Activated CD4-positive, alpha-beta T cell treated with anti-CD3 and anti-CD28 coated beads, Interleukin-2, amount 10 ng/mL, durations not matched to agents 24 days and 14 days (primary cell): ENCODE measurements at places on chromosomes 16 and 17. TPM values are rescaled to one million over a fixed set of nuclear protein-coding genes. Genes with fewer than 3 reads are reported as not detected.

- H3K4me3 ChIP-seq: no peak within 1 kb of the TSS
- H3K27me3 ChIP-seq: peaks cover 10% of the 10 kb centered on the region
- no peak within 1 kb of the TSS for H3K27ac ChIP-seq
- no peaks in the 10 kb centered on the region for H3K36me3 ChIP-seq
- H3K4me1 ChIP-seq: no peaks in the 10 kb centered on the region
Observed at GRCh38 chr17:11598274-11599221, at the start of gene DNAH9. DNAH9 (plus strand) TSS chr17:11598470; CDS start chr17:11598499, 29 bp downstream.

- H3K4me3 ChIP-seq: peak overlapping the region; percentile 23
- no peaks in the 10 kb centered on the region for H3K27me3 ChIP-seq
Observed at GRCh38 chr16:84730406-84731106, 30.8 kb downstream of the USP10 start.

The GJD3 gene
- 0.23 and 0.38 TPM in 2 replicates for total RNA-seq

DNA sequence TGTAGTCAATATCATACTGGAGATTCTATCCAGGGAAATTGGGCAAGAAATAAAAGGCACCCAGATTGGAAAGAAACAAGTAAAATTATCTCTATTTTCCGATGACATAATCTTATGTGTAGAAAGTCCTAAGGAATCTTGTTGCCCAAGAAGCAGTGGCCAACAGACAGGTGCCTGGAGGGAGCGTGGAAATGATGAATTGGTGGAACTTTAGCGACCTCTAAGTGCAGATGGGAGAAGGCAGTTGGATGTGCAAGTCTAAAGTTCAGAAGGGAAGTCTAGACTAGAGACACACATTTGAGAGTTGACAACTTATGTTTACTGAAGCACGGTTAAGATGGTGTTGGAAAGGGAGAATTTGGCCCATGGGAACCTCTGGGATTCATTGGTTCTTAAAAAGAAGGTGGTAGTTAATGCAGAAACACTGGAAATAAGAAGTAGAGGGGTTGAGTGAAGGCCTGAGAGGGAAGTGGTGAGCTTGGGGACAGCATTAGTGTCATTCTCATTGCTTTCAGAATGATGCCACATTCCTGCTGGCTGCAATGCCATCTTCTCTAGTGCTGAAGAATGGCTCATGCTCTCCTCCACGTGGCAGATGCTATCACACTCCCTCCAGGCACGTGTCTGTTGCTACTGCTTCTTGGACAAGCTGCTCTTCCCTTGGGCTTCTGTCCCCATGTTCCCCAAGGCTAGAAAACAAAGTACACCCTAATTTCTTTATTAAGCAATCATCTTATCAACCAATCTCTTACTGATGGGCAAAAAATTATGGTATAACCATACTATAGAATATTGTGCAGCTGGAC is 24.0 kb downstream of the TAT start:
- DNase-seq: no peak
- H3K4me3 ChIP-seq: no peak overlapping the region
- H3K27me3 ChIP-seq: peaks cover 15% of the 10 kb centered on the region

The MPP2 gene
- total RNA-seq: 0.83 and 1.3 TPM in 2 replicates

GRCh38 chr17:67025216-67025792 is 19.1 kb upstream of the CACNG1 start:
- H3K27me3 ChIP-seq: no peaks in the 10 kb centered on the region
- DNase-seq: no peak

DNA sequence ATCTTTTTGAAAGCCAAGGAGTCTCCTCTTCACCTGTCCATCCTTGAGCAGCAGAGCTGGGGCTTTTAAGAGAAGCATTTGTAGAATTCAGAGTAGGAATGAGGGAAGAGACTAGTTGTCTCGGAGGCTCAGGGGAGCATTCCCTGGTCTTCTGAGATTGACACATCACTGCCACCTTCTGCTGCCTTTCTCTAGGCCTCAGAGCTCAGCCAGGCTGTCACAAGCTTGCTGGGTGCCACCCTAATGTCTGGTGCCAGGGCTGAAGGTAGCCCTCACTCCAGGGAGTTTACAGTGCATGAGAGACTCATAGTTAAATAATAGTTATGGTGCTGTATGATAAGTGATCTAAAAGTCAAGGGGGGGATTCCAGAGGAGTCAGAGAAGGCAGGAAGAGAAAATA is 39.7 kb downstream of the B9D1 start:
- H3K36me3 ChIP-seq: no peaks in the 10 kb centered on the region
- no peak overlapping the region for H3K27ac ChIP-seq
- no peaks in the 10 kb centered on the region for H3K4me1 ChIP-seq

GRCh38 chr17:1188812-1189504 is 9.2 kb upstream of the ABR start:
- H3K4me3 ChIP-seq: no peak overlapping the region
- no peak for DNase-seq
- H3K27me3 ChIP-seq: peaks cover 9% of the 10 kb centered on the region
- H3K4me1 ChIP-seq: peaks cover 2% of the 10 kb centered on the region
- H3K36me3 ChIP-seq: no peaks in the 10 kb centered on the region
- H3K27ac ChIP-seq: no peak overlapping the region

DNA sequence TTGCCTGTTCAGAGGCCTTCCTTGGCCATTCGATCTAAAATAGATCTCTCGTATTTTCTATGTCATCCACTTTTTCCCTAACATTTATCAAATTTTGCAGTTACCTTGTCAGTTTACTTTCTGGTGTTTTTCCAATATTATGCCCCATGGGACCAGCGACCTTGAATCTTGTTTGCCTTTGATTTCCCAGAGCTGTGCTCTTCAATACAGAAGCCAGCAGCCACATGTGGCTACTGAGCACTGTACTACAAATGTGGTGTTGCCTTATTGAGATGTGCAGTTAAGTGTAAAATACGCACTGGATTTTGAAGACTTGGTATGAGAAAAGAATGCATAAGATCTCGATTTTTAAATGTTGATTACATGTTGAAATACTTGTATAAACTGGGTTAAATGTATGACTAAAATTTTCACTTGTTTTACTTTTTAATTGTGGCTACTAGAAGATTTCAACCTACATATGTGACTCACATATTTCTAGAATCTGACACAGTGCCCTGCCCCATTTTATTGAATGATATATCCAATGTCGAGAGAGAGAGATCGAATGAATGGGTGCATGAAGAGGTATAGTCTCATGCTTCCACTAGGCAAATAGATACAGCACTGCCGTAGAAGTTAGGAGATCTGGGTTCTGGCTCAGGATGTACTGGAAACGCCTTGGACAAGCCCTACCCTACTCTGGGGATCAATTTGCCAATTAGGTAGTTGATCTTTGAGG is 824 bp upstream of the PSME3 start:
- no peak for DNase-seq
- H3K27ac ChIP-seq: peak overlapping the region; percentile 99
- peak overlapping the region; percentile 98 for H3K4me3 ChIP-seq
- H3K27me3 ChIP-seq: peaks cover 13% of the 10 kb centered on the region

DNA sequence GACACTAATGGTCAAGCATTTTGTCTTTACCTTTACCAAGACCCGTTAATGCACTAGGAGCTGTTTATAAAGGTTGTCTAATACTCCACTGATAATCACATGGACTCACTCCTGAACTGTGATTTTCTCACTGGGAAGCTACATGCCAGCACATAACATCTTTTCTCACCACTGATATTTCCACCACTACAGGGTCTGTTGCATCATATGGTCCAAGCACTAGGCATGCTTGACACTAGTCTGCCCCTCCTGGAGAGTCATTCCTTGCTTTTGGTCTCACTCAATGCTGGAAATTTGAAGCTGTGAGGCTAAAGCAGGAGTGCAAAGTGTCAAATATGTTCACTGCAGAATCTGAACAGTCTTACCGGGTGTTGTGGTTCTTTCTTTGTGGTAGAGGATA is 1576.8 kb downstream of the CDH8 start:
- no peak overlapping the region for H3K4me3 ChIP-seq
- H3K36me3 ChIP-seq: no peaks in the 10 kb centered on the region
- H3K4me1 ChIP-seq: no peaks in the 10 kb centered on the region
- H3K27ac ChIP-seq: no peak overlapping the region
- no peaks in the 10 kb centered on the region for H3K27me3 ChIP-seq

DNA sequence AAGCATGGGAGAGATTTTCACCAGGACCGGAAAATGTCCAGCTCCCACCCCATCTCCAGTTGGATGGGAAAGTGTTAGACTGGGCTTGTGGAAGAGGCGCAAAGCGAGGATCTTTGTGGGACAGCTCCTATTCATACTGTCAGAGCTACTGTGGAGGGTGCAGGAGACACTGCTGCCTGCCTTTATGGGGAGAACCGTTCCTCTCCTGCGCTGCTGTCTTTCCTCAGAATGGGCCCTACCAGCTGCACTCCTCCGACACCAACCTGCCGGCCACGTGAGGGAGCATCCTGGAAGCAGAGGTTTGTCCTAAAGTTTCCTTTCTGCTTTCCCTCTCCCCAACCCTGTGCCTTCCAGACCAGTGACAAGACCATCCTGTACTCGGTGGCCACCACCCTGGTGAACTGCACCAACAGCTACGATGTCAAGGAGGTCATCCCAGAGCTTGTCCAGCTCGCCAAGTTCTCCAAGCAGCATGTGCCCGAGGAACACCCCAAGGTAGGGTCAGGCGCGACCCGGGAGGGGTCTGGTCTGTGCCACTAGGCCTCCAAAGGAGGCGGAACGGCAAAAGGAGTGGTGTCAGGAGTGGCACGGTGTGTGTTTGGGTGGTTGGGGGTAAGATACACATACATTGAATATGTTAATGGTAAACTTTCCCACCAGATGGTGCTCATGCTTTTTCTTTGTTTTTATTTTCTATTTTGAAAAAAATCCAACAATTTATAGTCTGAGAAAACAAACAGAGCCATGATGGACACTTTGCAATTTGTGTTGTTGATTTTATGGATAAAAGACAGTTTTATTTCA is 23.0 kb downstream of the SLC35G3 start:
- peak overlapping the region; percentile 19 for H3K4me3 ChIP-seq
- no peaks in the 10 kb centered on the region for H3K27me3 ChIP-seq
- peak; percentile 78 for DNase-seq
- no peaks in the 10 kb centered on the region for H3K36me3 ChIP-seq
- peaks cover 27% of the 10 kb centered on the region for H3K4me1 ChIP-seq

DNA sequence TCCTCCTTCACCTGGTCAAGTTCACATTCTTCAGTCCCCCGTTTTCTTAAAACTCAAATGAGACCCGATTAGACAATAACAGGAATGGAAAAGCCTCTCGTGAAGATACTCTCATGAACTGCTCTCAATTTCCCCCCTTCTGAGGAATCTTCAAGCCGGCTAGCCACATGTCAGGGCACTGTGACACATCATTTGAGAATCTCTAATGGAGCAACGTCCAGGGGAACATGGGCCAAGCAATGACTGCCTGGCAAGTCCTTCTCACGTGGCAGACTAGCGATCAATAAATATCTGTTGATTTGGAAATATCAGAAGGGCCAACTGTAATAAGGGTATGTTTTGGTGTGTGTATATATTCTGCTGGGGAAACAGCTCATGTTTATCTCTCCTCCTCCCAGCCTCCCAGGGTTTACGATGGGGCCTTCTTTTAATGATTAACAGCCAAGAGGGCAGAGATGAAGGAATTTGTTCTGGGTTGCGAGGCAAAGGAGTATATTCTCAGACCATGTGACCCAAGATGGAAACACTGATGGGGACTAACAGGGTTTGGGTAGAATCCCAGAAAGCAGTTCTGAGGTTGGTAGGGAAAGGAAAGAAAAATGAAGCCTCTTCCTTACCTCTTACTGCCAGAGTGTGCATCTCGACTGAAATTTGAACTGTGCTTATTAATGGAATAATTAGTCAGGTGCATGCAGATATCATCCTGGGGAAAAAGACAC is 21.4 kb downstream of the TTLL6 start:
- no peak overlapping the region for H3K27ac ChIP-seq
- no peaks in the 10 kb centered on the region for H3K36me3 ChIP-seq
- DNase-seq: no peak
- H3K4me3 ChIP-seq: no peak overlapping the region

GRCh38 chr16:70726892-70727361 is 41.1 kb upstream of the MTSS2 start:
- no peak for DNase-seq
- peaks cover 5% of the 10 kb centered on the region for H3K4me1 ChIP-seq
- no peaks in the 10 kb centered on the region for H3K27me3 ChIP-seq
- H3K27ac ChIP-seq: no peak overlapping the region

The PLD2 gene
- total RNA-seq: 14.5 and 16.1 TPM in 2 replicates

The TBC1D3I gene
- total RNA-seq: 0.65 and 1.9 TPM in 2 replicates

GRCh38 chr16:79004309-79004708 is 596.2 kb downstream of the MAF start:
- no peak overlapping the region for H3K4me3 ChIP-seq
- DNase-seq: no peak
- no peaks in the 10 kb centered on the region for H3K27me3 ChIP-seq
- H3K27ac ChIP-seq: no peak overlapping the region
- no peaks in the 10 kb centered on the region for H3K4me1 ChIP-seq

- no peaks in the 10 kb centered on the region for H3K36me3 ChIP-seq
- H3K27me3 ChIP-seq: peaks cover 2% of the 10 kb centered on the region
- H3K4me3 ChIP-seq: no peak overlapping the region
- no peaks in the 10 kb centered on the region for H3K4me1 ChIP-seq
- DNase-seq: no peak
- H3K27ac ChIP-seq: no peak overlapping the region
Observed at GRCh38 chr16:85492295-85492864, 120.7 kb upstream of the GSE1 start.

DNA sequence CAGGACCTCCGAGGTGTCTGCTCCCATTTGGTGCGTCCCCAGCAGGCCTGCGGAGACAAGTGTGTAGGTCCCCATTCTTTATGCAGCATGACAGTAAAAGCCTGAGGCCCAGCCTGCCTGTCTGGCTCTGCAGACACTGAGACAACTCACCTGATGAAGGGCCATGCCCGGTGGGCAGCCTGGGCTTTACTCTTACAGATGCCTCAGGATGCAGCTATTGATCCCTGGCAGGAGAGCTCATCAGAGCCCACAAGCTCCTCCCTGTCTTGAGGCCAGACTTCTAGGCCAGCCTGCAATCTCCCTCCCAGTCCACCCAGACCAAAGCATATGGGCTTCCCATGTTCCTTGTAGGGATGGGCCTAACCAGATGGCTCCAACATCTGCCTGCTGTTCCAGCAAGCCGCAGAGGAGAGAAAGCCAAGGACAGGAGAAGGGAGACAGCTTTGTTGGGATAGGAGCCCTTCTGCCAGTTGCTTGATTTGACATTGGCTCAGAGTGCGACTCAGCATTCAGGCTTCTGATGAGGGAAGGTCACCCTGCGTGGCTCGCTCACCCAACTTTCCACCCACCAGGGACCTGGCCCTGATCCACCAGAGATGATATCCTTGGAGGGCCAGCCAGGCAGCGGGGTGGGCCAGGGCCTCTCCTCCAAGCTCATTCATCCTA is 87.5 kb downstream of the SOCS1 start:
- H3K36me3 ChIP-seq: peaks cover 30% of the 10 kb centered on the region
- H3K27me3 ChIP-seq: no peaks in the 10 kb centered on the region
- H3K4me3 ChIP-seq: no peak overlapping the region
- DNase-seq: no peak
- H3K4me1 ChIP-seq: peaks cover 26% of the 10 kb centered on the region
- H3K27ac ChIP-seq: no peak overlapping the region

The FOXN1 gene
- not detected in 2 replicates for total RNA-seq
